Activated gamma-delta T cell (primary cell): ENCODE measurements at places on chromosomes 13 and 19.

DNA sequence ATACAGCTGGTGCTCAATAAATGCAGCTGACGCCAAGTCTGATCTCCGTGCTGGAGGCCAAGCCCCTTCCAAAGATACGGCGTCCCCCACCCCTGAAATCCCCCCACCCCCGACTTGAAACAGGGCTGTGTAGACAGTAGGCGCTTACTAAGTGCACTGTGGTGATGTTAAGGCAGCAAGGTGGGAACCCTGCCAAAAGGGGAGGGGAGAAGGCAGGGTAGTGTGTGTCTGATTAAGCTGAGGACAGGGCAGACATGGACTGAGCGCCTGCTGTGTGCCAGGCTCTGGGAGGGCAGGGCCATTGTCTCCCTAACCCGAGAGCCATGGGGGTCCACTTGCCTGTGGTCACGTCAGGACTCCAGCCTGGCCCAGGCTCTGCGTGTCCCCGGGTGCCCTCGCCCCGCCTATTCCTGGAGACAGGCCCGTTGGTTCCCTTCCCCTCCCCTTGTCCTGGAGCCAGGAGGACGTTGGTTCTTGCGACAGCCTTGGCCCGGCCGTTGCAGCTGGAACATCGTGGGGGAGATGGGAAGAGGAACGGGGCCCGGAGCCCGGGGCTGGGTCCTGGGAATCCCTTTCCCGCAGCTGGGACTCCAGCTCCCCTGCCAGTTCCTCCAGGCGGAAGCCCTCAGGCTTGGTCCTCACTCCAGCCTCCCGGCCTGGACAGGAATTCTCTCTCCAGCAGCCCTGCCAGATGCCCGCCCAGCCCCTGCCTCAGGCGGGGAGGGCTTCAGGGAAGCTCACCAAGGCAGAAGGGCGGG is 1.7 kb upstream of the ELANE start:
- no peak for DNase-seq

DNA sequence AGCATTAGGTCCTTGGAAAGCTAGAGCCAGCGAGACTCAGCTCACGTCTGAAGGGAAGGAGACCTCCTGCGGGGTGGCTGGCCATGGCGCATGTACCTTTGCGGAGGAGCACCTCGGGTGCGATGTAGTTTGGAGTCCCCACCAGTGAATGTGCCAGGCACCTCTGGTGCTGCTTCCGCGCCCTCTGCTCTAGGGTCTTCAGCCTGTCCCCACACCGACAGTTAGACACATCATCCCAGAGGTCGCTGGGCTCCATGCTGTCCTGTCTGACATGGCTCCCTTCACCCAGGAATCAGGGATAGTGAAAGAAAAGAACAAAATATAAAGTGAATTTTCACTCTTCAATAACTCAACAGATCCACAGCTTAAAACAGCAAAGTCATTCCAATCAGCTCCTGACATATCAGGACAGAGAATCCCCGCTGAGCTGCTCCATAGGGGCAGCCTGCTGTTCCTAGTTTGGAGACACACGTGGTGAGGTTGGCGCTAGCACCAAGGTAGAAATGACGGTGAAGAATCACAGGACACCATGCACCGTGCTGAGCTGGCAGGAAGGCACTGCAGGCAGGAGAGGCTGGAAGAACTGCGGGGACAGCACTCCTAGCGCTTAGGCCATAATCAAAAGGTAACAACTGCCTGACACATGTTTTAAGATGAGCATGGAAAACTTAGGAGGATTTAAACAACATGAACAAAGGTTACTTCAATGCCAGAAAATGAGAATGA is 79.0 kb upstream of the XPO4 start:
- DNase-seq = no peak

- DNase-seq = no peak
Observed at GRCh38 chr13:19685437-19685836, 52.0 kb downstream of the MPHOSPH8 start.

- no peak for DNase-seq
Observed at GRCh38 chr19:48804496-48804895, 6.3 kb downstream of the BCAT2 start.

DNA sequence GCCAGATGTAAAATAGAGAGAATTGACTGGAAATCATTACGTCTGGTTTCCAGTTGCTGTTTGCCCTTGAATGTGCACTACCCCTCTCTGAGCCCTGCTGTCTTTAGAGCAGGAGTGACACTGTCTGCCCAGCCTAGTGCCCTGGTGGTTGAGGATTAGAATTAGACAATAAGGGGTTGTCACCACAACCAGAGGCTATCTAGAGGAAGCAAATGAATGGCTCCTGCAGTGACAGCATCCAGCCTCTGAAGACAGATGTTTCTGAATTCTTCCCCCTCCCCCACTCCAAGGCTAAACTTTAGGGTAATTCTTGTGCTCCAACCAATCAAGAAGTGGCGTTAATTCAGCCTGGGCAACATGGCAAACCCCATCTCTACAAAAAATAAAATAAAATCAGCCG is 2.0 kb downstream of the RAB8A start:
- DNase-seq = no peak

- no peak for DNase-seq
Observed at GRCh38 chr13:87084192-87084591, 587.0 kb upstream of the SLITRK5 start.

- no peak for DNase-seq
Observed at GRCh38 chr19:48473161-48473966, 4.2 kb downstream of the CYTH2 start.

- DNase-seq = no peak
Observed at GRCh38 chr13:38045278-38046048, 175.9 kb upstream of the TRPC4 start.

- no peak for DNase-seq
Observed at GRCh38 chr19:53998223-53998622, 6.8 kb downstream of the CACNG6 start.

GRCh38 chr19:40229484-40229883 is 3.0 kb upstream of the CCNP start:
- no peak for DNase-seq

- no peak for DNase-seq
Observed at GRCh38 chr13:47100214-47100853, 203.5 kb upstream of the HTR2A start.

DNA sequence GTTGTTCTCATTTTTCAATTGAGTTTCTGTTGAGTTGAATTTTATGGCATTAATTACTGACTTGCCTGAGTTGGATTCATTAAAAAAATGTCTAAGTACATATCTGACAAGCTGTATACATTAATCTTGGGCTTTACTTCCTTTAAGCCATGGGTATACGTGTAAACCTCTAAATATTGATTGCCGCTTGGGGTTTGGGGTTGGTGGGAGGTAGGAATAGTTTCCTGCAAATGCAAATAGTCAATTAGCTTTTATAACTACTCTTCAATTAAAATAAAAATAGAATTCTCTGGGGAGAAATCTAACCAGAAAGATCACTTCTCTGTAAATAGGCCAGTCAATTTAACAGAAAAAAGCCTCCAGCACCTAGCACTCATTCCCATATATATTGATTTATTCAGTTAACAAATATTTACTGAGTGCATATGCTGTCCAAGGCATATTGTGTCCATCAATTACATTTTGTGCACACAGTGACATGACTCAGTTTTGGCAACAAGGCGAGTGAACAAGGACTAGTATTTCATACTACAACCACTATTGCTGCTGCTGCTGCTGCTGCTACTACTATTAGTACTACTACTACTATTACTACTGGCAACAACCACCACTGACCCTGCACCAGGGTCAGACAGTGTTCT is 306.8 kb downstream of the RFC3 start:
- no peak for DNase-seq

DNA sequence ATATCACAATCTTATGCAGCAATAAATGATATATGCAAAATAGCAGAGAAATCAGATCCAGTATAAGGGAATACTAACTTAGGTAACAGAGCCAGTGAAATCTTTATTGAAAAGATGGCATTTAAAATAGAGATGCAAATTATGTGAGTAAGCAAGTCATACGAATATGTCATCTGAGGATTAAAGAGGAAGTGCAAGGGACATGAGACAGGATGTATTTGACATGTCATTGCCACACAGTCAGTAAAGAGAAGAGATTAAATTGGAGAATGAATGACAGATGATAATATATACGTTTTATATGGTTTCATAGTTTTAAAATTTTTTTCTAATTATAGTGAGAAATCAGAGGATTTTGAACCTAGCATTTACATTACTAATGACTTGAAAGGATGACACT is 426.4 kb downstream of the SLITRK5 start:
- no peak for DNase-seq

GRCh38 chr13:64553411-64554129 is 2676.6 kb downstream of the PCDH9 start:
- DNase-seq = no peak

GRCh38 chr19:10419200-10419645 is 1.1 kb upstream of the PDE4A start:
- peak; percentile 54 for DNase-seq

GRCh38 chr13:78784014-78784750 is 125.2 kb upstream of the OBI1 start:
- DNase-seq = no peak

GRCh38 chr13:75785130-75785529 is 149.0 kb downstream of the LMO7 start:
- DNase-seq = no peak

- DNase-seq = no peak
Observed at GRCh38 chr19:50481351-50482149, 4.9 kb upstream of the GARIN5A start.

GRCh38 chr13:75418997-75419396 is 63.0 kb downstream of the TBC1D4 start:
- DNase-seq = no peak

- no peak for DNase-seq
Observed at GRCh38 chr13:48404952-48405351, 8.0 kb downstream of the LPAR6 start.

DNA sequence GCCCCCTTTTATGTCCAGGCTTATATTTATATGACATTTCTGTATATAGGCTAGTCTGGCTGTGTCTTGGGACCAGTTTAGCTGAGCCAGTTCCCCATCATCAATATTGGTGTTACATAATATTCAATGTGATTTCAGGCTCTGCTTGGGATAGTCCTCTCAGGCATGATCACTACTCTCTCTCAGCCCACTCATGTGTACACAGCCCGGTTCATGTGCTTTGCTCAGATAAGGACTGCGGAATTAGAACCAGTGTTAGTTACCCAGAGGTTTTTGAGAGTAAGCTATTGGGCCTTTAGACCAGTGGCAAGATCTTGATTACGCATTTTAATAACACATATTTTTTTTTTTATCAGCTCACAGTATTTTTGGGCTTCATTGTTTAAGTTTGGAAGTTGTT is 219.9 kb downstream of the GPC5 start:
- DNase-seq = no peak

- no peak for DNase-seq
Observed at GRCh38 chr19:44525721-44526430, 3.6 kb downstream of the CEACAM20 start.

- DNase-seq = no peak
Observed at GRCh38 chr13:113091891-113092775, 13.5 kb upstream of the F7 start.

GRCh38 chr19:6066661-6067646 is 43.3 kb downstream of the RFX2 start:
- no peak for DNase-seq

DNA sequence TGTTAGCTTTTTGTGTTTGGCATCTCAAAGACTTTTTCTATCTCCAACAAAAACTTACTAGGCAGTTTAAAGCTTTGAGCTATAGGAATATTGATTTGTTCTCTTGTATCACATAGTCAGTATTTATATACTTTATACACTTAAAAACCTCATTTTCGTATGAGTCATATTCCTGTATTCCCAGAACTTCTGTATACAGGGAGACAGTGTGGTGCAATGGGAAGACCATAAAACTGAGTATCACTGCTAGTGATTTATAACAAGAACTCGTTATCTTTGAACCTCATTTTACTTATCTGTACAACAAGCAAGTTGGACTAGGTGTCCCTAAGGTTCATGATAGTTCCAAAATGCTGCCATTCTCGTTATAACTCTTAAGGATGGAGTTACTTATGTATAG is 6.3 kb downstream of the GPR180 start:
- no peak for DNase-seq

- DNase-seq = no peak
Observed at GRCh38 chr19:34639491-34640085, 37.4 kb downstream of the SCGB2B2 start.

DNA sequence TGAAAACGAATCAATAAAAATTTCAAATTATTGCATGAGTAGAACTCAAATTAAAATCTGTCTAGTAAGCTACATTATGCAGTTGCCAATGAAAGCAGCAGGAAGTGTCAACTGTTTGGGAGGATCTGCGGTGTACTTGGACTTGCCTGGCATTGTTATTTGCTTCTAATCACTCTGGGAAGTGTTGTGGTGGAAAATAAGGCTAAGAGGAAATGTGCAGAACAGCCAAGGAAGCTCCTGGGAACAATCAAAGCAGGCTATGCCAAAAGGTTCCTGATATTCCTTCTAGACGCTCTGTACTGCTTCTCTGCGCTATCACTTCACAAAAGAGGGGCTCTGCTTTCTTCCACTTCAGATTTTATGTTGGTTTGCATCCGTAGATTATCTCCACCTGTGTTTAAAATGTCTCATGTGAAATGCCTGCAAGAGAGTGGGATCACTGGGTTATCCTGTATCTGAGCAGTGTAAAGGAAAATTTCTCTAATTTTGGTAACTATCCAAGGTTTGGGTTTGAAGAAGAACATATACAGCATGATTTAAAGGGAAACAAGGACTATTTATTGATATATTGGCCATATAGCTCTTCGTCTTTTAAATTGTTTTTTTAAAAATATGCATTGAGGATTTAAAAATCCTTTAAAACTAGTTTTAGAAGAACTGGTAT is 182.7 kb upstream of the CSNK1A1L start:
- no peak for DNase-seq

DNA sequence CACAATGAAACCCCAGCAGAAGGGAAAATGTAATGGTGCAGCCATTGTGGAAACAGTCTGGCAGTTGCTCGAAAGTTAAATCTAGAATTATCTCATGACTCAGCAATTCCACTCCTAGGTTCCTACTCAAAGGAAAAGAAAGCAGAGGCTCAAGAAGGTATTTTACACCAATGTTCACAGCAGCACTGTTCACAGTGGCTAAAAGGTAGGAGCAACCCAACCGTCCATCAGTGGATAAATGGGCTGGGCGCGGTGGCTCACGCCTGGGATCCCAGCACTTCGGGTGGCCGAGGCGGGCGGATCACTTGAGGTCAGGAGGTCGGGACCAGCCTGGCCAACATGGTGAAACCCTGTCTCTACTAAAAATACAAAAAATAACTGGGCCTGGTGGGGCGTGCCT is 25.9 kb downstream of the ZFR2 start:
- DNase-seq = no peak
